ENCODE measurements at places on chromosomes 7 and 10. TPM values are rescaled to one million over a fixed set of nuclear protein-coding genes. Genes with fewer than 3 reads are reported as not detected.

Gene PITX3
- not detected for total RNA-seq

GRCh38 chr7:151699147-151699927 is 177.6 kb downstream of the PRKAG2 start:
- DNase-seq: no peak

- no peak for DNase-seq
Measured at GRCh38 chr7:10579561-10579960, 394.1 kb upstream of the PHF14 start.

DNA sequence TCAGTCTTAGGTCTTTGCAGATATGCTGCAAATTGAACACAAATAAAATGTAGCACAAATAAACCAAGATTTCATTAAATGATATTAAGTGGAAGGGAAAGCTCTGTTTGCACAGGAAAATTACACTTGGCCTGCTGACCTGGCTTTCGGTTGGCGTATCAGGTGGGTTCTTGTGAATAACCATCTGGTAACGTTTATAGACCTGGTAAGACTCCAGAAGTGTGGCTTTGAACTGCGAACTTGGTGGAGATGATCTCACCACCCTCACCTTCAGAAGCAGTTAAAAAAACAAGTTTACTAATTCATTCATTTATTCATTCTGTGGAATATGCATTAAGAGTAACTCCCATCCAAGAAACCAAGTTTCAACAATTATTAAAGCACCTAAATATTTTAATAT is 28.1 kb downstream of the ATE1 start:
- DNase-seq: no peak

DNA sequence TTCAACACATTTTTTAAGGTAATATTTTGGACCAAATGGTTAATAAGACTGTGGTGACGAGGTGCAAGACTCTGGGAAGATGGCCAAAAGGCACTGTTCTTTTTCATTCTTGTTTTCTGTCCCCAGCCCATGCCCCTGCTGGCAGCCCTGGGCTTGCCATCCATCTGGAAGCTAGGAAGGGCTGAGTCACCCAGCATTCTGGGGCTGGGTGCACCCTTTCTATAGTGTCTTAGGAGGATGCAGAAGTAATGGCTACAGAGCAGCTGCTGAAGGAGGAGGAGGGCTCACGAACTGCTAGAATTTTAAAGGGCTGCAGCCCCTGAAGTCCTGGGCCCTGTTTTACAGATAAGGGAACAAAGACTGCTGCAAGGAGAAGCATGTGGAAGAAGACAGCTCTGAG is 42.8 kb upstream of the ZNF32 start:
- no peak for DNase-seq

Measured in frontal cortex (tissue), 4 donors.